CD4-positive, alpha-beta T cell treated with Interleukin-6 for 4 hours (primary cell): ENCODE measurements at places on chromosomes 2 and 18.

GRCh38 chr18:21914739-21915319 is 174.2 kb downstream of the MIB1 start:
- no peak for DNase-seq

- DNase-seq: no peak
These were observed 641.9 kb downstream of the CNTNAP5 start for GRCh38 chr2:124666976-124667375.

DNA sequence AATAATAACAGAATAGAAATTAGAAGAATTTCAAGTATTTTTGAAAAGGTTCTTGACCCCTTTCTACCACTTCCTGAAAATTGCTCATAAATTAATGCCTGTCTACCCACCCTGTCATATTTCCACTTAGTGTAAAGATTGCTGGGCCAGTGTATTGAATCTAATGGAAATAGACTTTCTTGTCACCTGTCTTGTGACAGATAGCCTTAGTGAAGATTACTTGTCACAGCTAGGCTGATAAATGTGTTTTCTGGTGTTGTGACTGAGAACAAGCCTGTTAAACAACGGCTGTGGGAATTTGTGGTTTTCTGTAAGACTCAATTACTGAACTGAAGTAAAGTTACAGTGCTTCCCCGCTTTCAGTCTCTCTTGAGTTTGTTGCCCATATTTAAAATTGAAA is 37.0 kb downstream of the PIK3C3 start:
- no peak for DNase-seq

GRCh38 chr18:57218281-57218680 is 71.4 kb downstream of the BOD1L2 start:
- DNase-seq: no peak

GRCh38 chr18:55013086-55013485 is 53.8 kb upstream of the CCDC68 start:
- DNase-seq: no peak

GRCh38 chr2:192604295-192604694 is 409.6 kb upstream of the TMEFF2 start:
- DNase-seq: no peak

GRCh38 chr18:25313268-25313667 is 38.7 kb downstream of the ZNF521 start:
- DNase-seq: no peak

DNA sequence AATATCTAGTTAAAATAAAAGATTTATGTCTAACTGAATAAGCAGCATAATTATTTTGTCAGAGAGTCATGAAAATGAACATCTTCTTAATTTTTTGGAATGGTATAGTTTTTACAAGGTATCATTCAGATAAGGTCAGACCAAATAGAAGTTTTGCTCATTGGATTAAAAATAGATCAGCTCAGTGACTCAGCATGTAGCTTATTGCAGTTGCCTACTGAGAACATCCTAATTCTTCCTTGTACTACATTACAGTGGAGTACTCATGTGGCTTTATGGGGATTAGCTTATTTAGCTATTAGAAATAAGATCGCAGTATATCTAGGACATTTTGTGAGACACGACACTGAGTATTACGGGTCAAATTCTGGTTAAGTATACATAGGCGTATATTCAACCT is 38.2 kb upstream of the PPM1B start:
- DNase-seq: no peak

- DNase-seq: no peak
These were observed 40.2 kb downstream of the CFAP221 start for GRCh38 chr2:119584469-119584868.

DNA sequence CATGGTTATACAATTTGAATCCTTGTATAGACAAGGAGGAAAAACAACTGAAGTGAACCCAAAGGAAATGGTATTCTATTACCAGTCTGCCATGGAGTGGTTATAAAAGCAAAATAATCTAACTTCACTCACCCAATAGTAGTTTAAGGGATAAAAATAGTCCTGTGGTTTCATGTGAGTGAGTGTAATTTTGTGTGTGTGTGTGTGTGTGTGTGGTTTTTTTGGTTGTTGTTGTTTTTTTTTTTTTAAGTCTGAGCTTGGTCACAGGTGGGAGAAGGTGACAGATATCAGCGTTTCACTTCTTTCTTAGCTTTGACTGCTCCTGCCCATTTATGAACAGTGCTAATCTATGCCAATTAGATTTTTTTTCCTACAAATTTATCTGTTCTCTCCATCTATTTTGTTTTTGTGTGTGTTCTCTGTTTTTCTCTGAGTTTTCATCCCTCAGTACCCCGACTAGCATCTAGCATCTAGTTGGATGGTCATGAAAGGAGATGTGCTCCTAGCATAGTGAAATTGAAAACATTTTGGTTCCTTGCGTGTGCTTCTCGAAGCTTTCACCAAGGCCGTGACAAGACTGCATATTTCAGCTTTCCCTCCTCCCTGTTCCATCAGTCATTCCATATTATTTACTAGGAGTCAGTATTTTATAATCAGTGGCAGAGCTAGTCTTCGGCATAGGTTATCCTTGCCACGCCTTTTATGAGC is 200.1 kb upstream of the DTNA start:
- no peak for DNase-seq

- no peak for DNase-seq
These were observed 13.0 kb downstream of the ANTXR1 start for GRCh38 chr2:69026026-69026425.

DNA sequence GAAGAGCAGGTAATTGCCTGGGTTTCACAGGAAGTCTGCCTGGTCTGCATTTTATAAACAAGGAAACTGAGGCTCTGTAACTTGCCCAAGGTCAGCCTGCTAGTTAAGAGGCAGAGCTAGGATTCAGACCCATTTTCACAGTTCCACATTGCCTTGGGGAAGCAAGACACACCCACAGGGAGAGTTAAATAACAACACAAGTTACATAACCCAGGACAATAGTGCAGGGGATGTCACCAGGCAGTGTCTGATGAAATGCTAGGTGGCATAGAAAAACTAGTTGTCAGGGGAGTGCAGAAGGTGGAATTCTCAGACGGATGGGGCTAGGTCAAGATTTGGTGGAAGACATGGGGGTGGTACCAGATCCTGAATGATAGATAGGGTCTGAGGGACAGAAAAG is 69.7 kb downstream of the PRKCE start:
- no peak for DNase-seq

DNA sequence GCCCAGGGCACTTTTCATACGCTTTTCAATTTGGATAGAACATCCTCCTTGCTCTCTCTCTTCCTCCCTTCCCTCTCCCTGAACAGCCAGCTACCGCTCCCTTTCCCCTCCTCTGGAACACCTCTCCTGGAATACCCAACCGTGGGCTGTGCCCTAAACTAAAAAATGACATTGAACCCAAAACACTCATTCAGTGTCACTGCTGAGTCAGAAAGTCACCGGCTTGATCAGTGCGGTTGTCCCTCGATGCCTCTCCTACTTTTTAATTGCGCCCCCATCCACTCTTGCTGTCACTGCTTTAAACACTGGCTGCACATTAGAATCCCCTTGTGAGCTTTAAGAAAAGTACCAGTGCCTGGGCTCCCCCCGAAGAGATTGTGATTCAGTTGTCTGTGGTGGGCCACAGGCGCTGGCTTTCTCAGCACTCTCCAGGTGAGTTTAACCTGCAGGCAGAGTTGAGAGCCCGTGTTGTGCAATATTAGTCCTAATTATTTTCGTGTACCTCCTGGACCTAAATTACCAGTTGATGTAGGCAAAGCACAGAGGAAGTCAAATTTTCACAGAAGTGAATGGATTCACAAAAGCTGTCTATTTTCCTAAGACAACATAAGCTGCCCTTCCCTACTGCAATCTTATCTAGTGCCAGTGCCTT is 302.0 kb downstream of the PRKCE start:
- no peak for DNase-seq
